ENCODE measurements at places on chromosomes 5 and 9.

DNA sequence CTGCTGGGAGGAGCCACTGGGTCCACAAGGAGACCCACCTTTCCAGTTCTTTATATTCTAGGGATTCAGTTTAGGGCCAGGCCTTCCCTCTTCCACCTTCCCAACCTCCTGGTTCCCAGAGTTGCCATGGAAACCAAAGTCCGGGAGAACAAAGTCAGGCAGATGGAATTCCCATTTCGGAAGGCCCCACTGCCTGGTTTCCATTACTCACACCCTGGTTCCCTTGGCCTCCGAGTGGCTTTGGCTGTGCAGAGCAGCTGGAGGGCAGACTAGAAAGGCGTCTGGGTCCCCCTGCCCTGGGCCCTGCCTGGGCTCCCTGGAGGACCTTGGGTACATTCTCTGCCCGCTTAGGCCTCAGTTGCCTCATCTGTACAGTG lies 136.1 kb downstream of the RGS3 start:
- peaks cover 19% of the 10 kb centered on the region for H3K4me1 ChIP-seq
- H3K4me3 ChIP-seq = no peak overlapping the region
- H3K27me3 ChIP-seq = no peaks in the 10 kb centered on the region

GRCh38 chr9:103669296-103669695 lies 424.8 kb upstream of the SMC2 start:
- no peaks in the 10 kb centered on the region for H3K36me3 ChIP-seq
- H3K27ac ChIP-seq = no peak overlapping the region
- H3K4me1 ChIP-seq = no peaks in the 10 kb centered on the region
- DNase-seq = no peak
- H3K4me3 ChIP-seq = no peak overlapping the region

DNA sequence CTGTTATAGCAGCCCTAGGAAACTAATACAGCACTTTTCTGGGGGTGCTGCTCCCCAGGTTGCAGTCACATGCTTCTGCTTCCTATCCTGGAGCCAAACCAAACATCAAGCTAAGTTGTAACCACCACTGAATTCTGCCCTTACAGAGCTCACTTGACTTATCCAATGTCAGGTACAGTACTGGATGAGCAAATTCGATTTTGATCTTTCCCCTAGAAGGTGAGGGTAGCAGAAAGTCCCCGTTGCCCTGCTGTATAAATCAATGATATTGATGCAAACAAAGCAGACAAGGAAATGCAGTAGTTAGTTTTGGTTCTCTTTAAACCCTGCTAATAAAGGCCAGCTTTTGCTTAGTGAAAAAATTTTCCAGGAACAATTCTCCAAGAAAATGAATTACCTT lies 36.4 kb downstream of the ZCCHC9 start:
- H3K4me1 ChIP-seq = no peaks in the 10 kb centered on the region
- H3K27me3 ChIP-seq = no peaks in the 10 kb centered on the region
- H3K36me3 ChIP-seq = no peaks in the 10 kb centered on the region
- DNase-seq = no peak

- no peak overlapping the region for H3K27ac ChIP-seq
- H3K4me3 ChIP-seq = no peak overlapping the region
Measured at GRCh38 chr5:63286724-63287123, 675.5 kb downstream of the HTR1A start.

DNA sequence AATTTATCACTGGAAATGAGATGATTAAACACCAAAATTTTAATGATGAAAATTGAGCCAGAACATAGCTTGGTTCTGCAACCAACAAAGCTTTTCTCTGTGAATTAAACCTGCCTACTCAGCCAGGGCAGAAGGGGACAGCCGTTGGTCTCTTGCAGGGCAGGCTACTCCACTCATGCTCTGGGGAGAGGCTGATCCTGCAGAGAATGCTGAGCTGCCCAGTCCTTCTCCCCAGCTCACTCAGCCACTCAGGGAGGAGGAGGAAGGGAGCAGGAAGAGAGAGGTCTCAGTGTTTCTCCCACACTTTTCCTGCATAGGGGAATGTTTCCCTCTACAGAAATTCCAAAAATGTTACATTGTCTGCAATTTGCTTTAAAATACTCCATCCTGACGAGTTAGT lies 40.4 kb upstream of the HMHB1 start:
- no peaks in the 10 kb centered on the region for H3K27me3 ChIP-seq
- H3K4me3 ChIP-seq = no peak overlapping the region
- DNase-seq = no peak
- no peak overlapping the region for H3K27ac ChIP-seq
- no peaks in the 10 kb centered on the region for H3K36me3 ChIP-seq

All from transverse colon (tissue), 4 donors.